ENCODE measurements at places on chromosomes 2 and 18. TPM values are rescaled to one million over a fixed set of nuclear protein-coding genes. Genes with fewer than 3 reads are reported as not detected.
A peak's percentile ranks its signal among the peaks of the same experiment; 100 is the strongest.

SALL3 gene
- not detected for total RNA-seq

HOXD3 gene
- 1.0 TPM for total RNA-seq

GRCh38 chr2:80153151-80153550 lies 151.4 kb downstream of the LRRTM1 start:
- DNase-seq = no peak

- no peak for DNase-seq
These were observed 79.7 kb upstream of the APCDD1 start for GRCh38 chr18:10374636-10375293.

GAREM1 gene
- not detected for total RNA-seq

- DNase-seq = no peak
These were observed 253.1 kb downstream of the CDCA7 start for GRCh38 chr2:173607606-173608311.

SNED1 gene
- total RNA-seq = 5.2 TPM

DNA sequence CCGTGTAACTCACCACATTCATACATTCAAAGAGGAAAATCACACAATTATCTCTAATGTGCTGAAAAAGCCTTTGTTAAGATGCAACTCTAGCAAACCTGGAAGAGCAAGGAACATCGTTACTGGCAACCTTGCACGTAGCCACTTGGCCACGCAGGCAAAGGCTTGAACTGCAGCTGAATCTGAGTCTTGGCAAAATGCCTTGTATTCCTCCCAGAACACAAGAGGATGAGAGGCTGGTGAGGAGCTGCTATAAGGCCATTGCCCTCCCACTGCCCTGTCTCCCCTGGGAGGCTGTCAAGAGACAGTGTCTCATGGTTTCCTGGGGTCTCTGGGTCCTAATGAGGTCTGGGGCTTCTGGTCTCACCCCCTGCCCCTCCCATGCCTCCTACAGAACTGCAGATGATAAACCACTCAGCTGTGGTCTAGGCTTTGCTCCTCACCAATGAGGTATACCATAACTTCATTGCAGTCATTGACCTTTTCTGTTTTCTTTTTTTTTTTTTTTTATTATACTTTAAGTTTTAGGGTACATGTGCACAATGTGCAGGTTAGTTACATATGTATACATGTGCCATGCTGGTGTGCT lies 141.4 kb downstream of the SPP2 start:
- peak; percentile 60 for DNase-seq
